ENCODE measurements at places on chromosomes 11 and 22.
A peak's percentile ranks its signal among the peaks of the same experiment; 100 is the strongest.

GRCh38 chr11:117833401-117833891 is 8.9 kb upstream of the FXYD2 start:
- DNase-seq = no peak

DNA sequence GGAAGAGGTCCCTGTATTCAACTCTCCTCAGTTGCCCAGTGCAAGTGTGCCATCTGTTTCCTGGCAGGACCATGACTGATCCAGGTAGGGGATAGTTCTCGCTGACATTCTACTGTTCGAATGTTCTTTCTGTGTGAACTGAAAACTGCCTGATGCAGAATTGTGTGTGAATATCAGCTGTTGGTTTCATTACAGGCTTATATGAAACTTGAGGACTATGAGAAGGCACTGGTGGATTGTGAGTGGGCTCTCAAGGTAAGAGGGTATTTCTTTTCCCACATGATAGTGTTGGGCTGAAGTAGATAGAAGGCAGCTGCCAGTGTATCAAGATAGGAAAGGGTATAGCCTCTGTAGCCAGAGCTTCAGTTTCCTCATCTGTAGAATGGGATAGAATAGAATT is 15.3 kb downstream of the TTC12 start:
- DNase-seq = no peak

GRCh38 chr11:9046481-9046880 is 42.7 kb upstream of the NRIP3 start:
- no peak for DNase-seq

- DNase-seq = no peak
Measured at GRCh38 chr11:76139314-76139713, 67.0 kb downstream of the WNT11 start.

GRCh38 chr22:47094861-47095330 is 332.4 kb downstream of the TBC1D22A start:
- DNase-seq = no peak

GRCh38 chr11:88484873-88485621 is 147.5 kb upstream of the CTSC start:
- peak; percentile 22 for DNase-seq

GRCh38 chr11:72239313-72239848 is 4.6 kb downstream of the PHOX2A start:
- DNase-seq = no peak

Measured in stimulated activated CD8-positive, alpha-beta memory T cell treated with anti-CD3 and anti-CD28 coated beads, Interleukin-15, amount 100 ng/mL, for 48 hours (primary cell).